CD4-positive, alpha-beta T cell treated with Interleukin-12 subunit alpha and Interleukin-12 subunit beta, for 1 hour (primary cell): ENCODE measurements at places on chromosomes 16 and 17.
A peak's percentile ranks its signal among the peaks of the same experiment; 100 is the strongest.

DNA sequence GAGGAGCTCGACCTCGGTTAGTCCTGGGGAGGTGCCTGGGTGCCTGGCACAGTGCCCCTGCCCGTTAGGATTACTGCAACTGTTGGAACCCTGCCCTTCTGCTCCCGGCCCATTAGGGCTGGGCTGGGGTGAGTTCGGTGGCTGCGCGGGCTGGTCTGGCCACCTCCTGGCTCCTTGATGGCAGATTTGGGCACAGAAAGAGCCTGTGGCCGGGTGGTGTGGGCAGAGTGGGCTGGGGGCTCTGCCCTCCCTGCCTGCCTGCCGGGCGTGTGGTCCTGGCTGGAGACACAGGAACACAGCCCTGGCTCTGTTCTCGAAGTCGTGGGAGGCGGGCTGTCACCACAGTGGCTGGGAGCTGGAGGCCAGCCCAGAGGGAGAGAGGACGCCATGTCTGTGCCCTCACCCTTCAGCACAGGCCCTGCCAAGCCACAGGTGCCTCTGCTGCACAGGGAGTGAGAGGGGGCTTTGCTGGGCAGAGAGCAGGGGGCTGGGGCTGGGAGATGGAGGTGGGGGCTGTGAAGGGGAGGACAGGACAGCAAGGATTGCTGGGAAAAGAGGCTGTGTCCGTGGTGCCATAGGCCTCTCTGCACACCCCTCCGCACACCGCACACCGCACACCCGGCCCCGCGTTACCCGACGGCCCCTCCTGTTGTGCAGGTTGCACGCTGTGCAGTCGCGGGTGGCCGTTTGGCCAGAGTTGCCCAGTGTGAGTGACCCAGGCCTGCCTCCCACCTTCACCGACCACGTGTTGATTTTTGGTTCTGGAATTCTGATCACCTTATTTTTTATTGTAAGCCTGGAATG, 236.6 kb upstream of the GSE1 start:
- no peak for DNase-seq

- DNase-seq, result no peak
Measured at GRCh38 chr17:61026818-61027217, 349.2 kb downstream of the BCAS3 start.

DNA sequence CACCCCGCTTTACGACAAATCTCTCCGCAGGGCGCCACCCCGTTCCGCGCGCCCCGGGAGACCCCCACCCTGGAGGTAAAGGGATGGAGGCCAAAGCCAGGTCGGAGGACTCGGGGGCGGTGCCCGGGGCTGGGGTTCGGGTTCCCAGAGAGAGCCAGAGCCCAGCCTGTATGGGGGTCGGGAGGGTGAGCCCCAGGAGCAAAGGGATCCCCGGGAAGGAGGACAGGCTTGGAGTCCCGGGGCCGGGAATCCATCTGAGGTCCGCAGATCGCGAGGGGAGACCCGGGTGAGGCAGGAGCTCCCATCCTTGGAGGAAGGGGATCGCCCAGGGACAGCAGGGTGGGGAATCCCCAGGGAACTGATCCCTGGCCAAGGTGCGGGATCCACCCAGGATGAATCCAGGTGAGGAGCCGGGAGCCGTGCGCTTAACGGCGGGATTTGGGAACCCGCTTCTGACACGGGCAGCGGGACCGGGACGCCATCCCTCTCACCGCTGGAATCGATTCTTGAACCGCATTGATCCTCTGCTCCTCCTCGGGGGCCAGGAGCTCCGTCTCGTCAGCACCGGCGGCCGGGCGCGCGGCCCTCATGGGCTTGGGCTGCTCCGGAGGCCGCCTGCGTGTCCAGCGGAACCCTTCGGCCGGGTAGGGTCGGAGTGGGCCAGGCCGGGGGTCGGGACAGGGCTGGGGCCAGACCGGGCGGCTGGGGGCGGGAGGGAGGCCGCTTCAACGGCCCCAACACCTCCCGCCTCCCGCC, at the start of gene MMD:
Gene MMD, minus strand, starts transcription at position 657 of the 756 bp plus-strand sequence. Its CDS starts 140 bp downstream, at position 517.
- DNase-seq, result no peak

- no peak for DNase-seq
Measured at GRCh38 chr16:14283786-14284185, 212.7 kb downstream of the MRTFB start.

DNA sequence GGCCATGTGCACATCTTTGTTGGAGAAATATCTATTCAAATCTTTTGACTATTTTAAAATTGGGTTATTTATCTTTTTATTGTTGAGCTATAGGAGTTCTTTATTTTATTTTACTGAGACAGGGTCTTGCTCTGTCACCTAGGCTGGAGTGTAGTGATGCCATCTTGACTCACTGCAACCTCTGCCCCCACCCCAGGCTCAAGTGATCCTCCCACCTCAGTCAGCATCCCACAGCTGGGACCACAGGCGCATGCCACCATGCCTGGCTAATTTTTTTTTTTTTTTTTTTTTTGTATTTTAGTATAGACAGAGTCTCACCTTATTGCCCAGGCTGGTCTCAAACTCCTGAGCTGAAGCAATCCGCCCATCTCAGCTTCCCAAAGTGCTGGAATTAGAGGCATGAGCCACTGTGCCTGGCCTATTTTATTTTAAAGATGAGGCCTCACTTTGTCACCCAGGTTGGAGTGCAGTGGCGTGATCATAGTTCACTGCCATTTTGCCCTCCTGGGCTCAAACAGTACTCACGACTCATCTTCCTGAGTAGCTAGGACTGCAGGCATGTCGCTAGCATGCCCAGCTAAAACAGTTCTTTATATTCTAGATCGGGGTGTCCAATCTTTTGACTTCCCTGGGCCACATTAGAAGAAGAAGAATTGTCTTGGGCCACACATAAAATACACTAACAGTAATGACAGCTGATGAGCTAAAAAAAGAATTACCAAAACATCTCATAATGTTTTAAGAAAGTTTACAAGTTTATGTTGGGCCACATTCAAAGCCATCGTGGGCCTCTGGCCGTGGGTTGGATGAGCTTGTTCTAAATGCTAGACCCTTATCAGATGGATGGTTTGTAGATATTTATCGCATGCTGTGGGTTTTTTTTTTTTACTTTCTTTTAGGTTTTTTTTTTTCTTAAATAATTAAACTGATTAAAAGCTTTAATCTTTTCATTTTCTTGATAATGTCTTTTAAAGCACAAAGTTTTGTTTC, 13.7 kb downstream of the TENT4B start:
- no peak for DNase-seq

DNA sequence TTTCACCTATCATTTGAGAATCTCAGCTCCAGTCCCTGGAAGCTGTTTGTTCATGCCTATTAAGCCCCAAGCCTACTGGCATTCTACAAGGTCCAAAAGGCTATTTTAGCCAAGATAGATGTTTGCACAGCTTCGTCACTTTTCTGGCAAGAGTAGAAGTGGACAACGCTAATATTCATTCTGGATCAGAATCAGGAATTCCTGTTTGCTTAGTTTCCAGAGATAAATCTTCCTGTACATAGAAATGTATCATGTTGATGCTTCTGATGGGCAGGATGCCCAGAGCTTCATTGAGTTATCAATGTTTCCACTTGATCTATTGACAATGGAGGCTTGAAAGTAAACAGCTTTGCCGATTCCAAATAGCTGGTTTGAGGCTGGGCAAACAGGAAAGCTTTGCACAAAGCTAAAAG, 260.7 kb upstream of the CA10 start:
- DNase-seq, result no peak

DNA sequence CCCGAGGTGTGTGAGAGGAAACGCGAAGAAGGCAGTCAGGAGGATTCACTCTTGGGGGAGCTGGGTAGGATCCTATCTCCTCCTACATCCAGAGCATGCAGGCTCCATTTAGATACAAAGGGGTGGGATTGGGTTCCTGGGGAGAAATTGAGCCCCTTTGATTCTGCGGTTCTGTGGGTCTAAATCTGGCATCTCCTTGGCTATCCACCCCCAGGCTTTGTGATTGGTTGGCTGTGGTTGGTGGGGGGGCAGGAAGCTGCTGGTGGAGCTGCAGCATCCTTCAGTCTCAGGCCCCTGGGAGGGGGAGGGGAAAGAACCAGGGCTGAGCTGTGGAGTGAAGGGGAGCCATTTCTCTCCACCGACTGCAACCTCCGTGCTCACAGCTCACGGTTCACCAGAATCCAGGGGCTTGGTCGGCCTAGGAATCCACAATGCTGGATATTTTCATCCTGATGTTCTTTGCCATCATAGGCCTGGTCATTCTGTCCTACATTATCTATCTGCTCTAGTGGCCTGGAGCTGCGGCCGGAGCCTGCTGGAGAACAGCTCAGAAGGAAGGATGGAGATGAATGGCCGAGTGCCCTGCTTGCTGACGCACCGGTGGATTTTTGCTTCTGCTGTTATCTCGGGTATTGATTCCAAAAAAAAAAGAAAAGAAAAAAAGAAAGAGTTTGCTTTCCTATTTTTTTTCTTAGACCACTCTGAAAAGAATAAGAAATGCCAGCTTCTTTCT, at the start of gene LASP1NB:
Gene LASP1NB, plus strand, starts transcription at position 352 of the 733 bp plus-strand sequence.
- DNase-seq, result peak; percentile 55

DNA sequence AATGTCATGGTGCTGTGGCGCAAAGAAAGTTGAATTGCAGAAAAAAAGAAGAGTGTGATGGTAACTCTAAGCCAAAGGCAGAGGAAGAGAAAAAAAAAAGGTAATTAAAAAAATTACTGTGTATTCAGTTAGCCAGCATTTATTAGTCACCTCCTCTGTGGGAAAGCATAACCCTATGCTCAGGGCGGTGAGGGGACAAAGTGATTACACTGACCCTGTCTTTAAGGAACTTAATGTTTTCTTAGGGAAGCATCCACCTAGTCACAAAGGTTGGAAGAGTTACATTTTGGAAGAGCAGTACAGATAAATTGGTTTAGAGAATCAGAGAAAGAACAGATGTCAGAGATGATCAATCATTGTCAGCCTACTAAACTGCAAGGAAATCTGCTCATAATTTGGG, 410.3 kb downstream of the CDH11 start:
- DNase-seq, result no peak

- no peak for DNase-seq
Measured at GRCh38 chr17:56023851-56024250, 129.4 kb upstream of the ANKFN1 start.

- no peak for DNase-seq
Measured at GRCh38 chr16:30084816-30085159, 6.9 kb downstream of the TBX6 start.

DNA sequence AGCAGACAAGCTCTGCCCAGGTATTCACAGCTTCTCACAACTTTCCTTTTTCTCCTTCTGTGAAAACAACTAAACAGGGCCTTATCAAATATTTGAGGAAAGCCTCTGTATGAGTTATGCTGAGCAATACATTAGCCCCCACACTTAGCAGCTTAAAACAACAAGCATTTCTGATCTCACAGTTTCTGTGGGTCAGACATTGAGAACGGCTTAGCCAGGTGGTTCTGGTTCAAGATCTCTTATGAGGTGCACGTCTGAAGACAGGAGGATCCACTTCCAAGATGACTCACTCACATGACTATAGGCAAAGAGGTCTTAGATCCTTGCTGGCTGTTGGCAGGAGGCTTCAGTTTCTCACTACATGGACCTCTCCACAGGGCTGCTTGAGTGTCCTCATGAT, 181.4 kb upstream of the WSCD1 start:
- no peak for DNase-seq

- no peak for DNase-seq
Measured at GRCh38 chr16:1097156-1097555, 1.1 kb upstream of the C1QTNF8 start.

- no peak for DNase-seq
Measured at GRCh38 chr16:73430138-73430537, 382.2 kb upstream of the ZFHX3 start.
